ENCODE measurements at places on chromosomes 11 and 22. TPM values are rescaled to one million over a fixed set of nuclear protein-coding genes. Genes with fewer than 3 reads are reported as not detected.

The TSSC4 gene
- total RNA-seq, result 41.4 TPM

The PGR gene
- total RNA-seq, result under 0.01 TPM

The MYO7A gene
- 0.18 TPM for total RNA-seq

The HBB gene
- not detected for total RNA-seq

The PICALM gene
- total RNA-seq, result 551 TPM

The FLRT1 gene
- total RNA-seq, result 0.09 TPM

The EXPH5 gene
- 0.09 TPM for total RNA-seq

The SEC14L2 gene
- 44.2 TPM for total RNA-seq

The PHOX2A gene
- total RNA-seq, result not detected

The SCT gene
- total RNA-seq, result not detected

The DRICH1 gene
- not detected for total RNA-seq

The TREH gene
- total RNA-seq, result not detected

The MRPL16 gene
- total RNA-seq, result 24.2 TPM

The UCP3 gene
- total RNA-seq, result 0.30 TPM

The NXPE2 gene
- total RNA-seq, result 0.09 TPM

The ANO1 gene
- total RNA-seq, result not detected

The DLAT gene
- 43.2 TPM for total RNA-seq

The DDI1 gene
- total RNA-seq, result not detected

The TBX10 gene
- total RNA-seq, result not detected

The MUC5AC gene
- not detected for total RNA-seq

The GGT5 gene
- 0.23 TPM for total RNA-seq

The SUSD2 gene
- 0.28 TPM for total RNA-seq

The OTOG gene
- not detected for total RNA-seq

The ZFTA gene
- 18.8 TPM for total RNA-seq

The TH gene
- total RNA-seq, result not detected

The ANKRD13D gene
- total RNA-seq, result 39.8 TPM

The FBLN1 gene
- 80.2 TPM for total RNA-seq

The UBQLN3 gene
- not detected for total RNA-seq

The OR56B1 gene
- not detected for total RNA-seq

The CARNS1 gene
- total RNA-seq, result 0.30 TPM
